T-helper 2 cell treated with Interferon-gamma antibody and Interleukin-4, amounts not matched to agents 5 μg/mL and 100 μg/mL, for 36 hours (primary cell): ENCODE measurements at places on chromosomes 13 and 19.

DNA sequence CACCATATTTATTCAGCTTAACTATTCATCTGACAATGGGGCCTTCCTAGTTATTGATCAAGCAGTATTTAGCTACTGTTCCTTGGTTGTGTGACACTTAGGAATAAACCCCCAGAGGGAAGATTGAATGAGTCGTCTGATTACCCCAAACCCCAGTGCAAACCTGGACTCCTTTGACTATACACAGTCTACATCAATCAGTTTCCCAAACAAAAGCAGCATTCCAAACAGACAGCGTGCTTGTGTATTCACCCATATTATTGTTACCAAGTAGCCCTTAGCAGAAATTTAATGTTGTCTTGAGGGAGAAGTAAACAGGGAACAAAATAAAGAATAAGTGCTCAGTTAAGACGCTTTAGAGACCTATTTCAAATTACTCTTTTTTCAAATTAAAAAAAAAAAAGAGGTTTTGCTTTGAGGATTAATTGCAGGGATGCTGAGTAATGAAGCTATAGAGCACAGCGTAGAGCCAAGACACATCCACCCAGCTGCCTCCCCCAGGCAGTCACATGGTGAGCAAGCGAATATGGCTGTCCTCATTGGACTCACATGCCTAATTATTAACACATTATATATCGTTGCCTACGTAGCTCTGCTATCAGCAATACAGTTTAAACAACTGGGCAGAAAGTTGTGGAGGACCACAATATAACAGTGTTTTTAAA lies 14.7 kb upstream of the B3GLCT start:
- peaks cover 14% of the 10 kb centered on the region for H3K27me3 ChIP-seq
- no peak overlapping the region for H3K4me3 ChIP-seq
- H3K4me1 ChIP-seq: no peaks in the 10 kb centered on the region
- DNase-seq: no peak
- no peak overlapping the region for H3K27ac ChIP-seq
- H3K36me3 ChIP-seq: no peaks in the 10 kb centered on the region

- peaks cover 5% of the 10 kb centered on the region for H3K4me1 ChIP-seq
- peaks cover 14% of the 10 kb centered on the region for H3K27me3 ChIP-seq
- no peak overlapping the region for H3K4me3 ChIP-seq
- no peak overlapping the region for H3K27ac ChIP-seq
- no peak for DNase-seq
Observed at GRCh38 chr13:99103536-99103935, 97.1 kb upstream of the UBAC2 start.

DNA sequence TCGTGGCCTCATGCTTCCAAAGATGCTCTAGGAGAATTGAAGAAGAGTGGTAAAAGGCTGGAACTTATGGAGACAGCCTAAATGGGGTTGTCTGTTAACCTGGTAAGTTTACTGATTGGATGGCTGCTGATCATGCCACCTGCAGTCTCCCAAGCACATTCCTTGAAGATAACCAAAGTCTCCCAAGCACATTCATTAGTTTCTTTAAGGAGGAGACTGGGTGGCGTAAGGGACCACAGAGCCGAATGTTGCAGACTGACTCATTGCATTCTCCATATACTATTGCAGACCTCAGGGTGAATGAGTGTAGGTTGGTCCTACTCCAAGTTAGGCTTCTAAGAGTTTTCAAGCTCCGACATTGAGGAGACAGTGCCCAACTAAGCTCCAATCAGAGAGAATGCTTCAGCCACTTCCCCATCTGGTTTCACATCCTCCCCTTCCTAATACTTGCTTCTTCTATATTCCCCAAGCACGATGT lies at the start of gene IGFL3:
Gene IGFL3, minus strand, starts transcription at position 51 of the 478 bp plus-strand sequence. Its CDS starts 39 bp downstream, at position 12.
- H3K27ac ChIP-seq: no peak within 1 kb of the TSS
- H3K4me3 ChIP-seq: no peak within 1 kb of the TSS
- DNase-seq: no peak

GRCh38 chr19:19403373-19403901 lies 2.0 kb upstream of the GATAD2A start:
- H3K4me3 ChIP-seq: peak overlapping the region; percentile 34
- peaks cover 41% of the 10 kb centered on the region for H3K4me1 ChIP-seq
- no peak for DNase-seq

DNA sequence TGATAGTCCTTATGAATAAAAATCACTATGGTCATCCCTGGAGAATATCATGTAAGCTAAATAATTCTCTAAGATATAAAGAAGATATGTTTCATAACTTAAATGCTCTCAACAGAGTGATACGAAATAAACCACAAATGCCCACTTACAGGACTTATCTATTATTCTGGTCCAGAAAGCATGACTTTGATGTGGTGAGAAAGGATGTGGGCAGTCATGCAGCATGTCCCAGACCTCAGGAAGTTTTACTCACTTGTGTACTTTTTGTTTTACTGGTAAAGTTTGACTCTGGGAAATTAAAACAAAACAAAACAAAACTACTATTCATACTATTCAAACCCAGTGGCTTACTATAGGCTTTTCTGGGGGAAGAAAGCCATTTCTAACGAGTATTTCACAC lies 483.2 kb upstream of the SLITRK6 start:
- no peak overlapping the region for H3K27ac ChIP-seq
- no peak for DNase-seq
- H3K36me3 ChIP-seq: no peaks in the 10 kb centered on the region
- H3K4me3 ChIP-seq: no peak overlapping the region
- no peaks in the 10 kb centered on the region for H3K27me3 ChIP-seq

- H3K36me3 ChIP-seq: peaks cover 74% of the 10 kb centered on the region
- peak overlapping the region; percentile 62 for H3K27ac ChIP-seq
- H3K4me3 ChIP-seq: no peak overlapping the region
- no peaks in the 10 kb centered on the region for H3K27me3 ChIP-seq
- DNase-seq: peak; percentile 83
- peaks cover 2% of the 10 kb centered on the region for H3K4me1 ChIP-seq
Observed at GRCh38 chr19:14405758-14406644, 13.1 kb downstream of the DDX39A start.

GRCh38 chr19:4987692-4988370 lies 18.9 kb downstream of the KDM4B start:
- no peaks in the 10 kb centered on the region for H3K27me3 ChIP-seq
- DNase-seq: no peak
- H3K36me3 ChIP-seq: peaks cover 11% of the 10 kb centered on the region
- H3K27ac ChIP-seq: no peak overlapping the region

- no peaks in the 10 kb centered on the region for H3K36me3 ChIP-seq
Observed at GRCh38 chr19:30596813-30597399, 224.7 kb downstream of the ZNF536 start.

DNA sequence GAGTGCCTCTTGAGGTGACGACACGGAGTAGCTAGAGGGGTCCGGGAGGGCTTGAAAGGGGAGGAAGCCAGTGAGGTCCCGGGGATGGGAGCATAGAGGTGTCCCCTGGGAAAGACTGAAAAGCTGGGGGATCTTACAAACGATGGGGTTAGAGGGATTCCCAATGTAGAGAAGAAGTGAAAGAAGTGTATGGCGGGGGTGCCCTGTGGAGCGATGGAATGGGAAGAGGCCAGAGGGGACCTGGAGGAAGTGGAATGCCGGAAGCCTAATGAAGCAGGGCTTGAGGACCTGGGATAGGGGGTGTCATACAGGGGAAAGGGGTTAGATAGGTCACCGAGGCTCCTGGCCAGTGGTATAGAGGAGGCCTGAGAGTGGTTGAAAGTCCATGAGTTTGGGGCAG lies 580 bp downstream of the AP2A1 start:
- peaks cover 25% of the 10 kb centered on the region for H3K4me1 ChIP-seq
- no peak for DNase-seq
- no peaks in the 10 kb centered on the region for H3K27me3 ChIP-seq

DNA sequence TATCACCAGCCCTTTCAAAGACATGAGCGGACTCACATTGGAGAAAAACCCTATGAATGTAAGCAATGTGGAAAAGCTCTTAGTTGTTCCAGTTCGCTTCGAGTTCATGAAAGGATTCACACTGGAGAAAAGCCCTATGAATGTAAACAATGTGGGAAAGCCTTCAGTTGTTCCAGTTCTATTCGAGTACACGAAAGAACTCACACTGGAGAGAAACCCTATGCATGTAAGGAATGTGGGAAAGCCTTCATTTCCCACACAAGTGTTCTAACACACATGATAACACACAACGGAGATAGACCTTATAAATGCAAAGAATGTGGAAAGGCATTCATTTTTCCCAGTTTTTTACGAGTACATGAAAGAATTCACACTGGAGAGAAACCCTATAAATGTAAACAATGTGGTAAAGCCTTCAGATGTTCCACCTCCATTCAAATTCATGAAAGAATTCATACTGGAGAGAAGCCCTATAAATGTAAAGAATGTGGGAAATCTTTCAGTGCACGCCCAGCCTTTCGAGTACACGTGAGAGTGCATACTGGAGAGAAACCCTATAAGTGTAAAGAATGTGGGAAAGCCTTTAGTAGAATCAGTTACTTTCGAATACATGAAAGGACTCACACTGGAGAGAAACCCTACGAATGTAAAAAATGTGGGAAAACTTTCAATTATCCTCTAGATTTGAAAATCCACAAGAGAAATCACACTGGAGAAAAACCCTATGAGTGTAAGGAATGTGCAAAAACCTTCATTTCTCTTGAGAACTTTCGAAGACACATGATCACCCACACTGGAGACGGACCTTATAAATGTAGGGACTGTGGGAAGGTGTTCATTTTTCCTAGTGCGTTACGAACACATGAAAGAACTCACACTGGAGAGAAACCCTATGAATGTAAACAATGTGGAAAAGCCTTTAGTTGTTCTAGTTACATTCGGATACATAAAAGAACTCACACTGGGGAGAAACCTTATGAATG lies 17.6 kb downstream of the ZNF791 start:
- peaks cover 76% of the 10 kb centered on the region for H3K36me3 ChIP-seq
- no peaks in the 10 kb centered on the region for H3K27me3 ChIP-seq
- DNase-seq: no peak
- H3K27ac ChIP-seq: no peak overlapping the region
- H3K4me3 ChIP-seq: no peak overlapping the region
- H3K4me1 ChIP-seq: no peaks in the 10 kb centered on the region

GRCh38 chr13:21579754-21580316 lies 24.1 kb downstream of the MICU2 start:
- no peaks in the 10 kb centered on the region for H3K27me3 ChIP-seq
- no peak for DNase-seq
- peak overlapping the region; percentile 39 for H3K4me3 ChIP-seq
- peak overlapping the region; percentile 81 for H3K27ac ChIP-seq
- peaks cover 21% of the 10 kb centered on the region for H3K36me3 ChIP-seq

- H3K36me3 ChIP-seq: no peaks in the 10 kb centered on the region
- DNase-seq: no peak
- no peak overlapping the region for H3K27ac ChIP-seq
- peaks cover 2% of the 10 kb centered on the region for H3K4me1 ChIP-seq
Observed at GRCh38 chr13:85544756-85545155, 254.5 kb downstream of the SLITRK6 start.

DNA sequence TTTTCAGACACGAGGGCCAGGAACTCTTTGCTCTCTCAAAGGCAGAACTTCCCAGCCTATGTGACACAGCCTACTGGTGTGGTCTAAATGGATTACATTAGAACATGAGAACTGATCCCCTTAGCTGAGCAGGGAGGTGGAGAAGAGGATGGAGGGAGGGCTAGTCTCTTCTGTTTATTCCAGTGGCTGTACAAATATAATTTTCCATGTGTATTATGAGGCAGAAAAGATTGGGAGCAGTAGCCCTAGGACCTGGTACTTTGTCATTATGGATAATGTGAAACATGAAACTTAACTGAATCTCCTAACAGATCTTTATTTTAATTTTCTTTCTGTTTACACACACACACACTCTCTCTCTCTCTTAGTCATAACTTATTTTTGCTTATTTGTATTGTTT lies 82.1 kb downstream of the WDFY2 start:
- DNase-seq: no peak
- H3K36me3 ChIP-seq: peaks cover 3% of the 10 kb centered on the region
- H3K27me3 ChIP-seq: no peaks in the 10 kb centered on the region
- peaks cover 4% of the 10 kb centered on the region for H3K4me1 ChIP-seq
- no peak overlapping the region for H3K4me3 ChIP-seq

GRCh38 chr13:31049833-31050232 lies 111.9 kb downstream of the HSPH1 start:
- no peaks in the 10 kb centered on the region for H3K36me3 ChIP-seq
- peaks cover 22% of the 10 kb centered on the region for H3K4me1 ChIP-seq
- no peak for DNase-seq
- H3K27me3 ChIP-seq: no peaks in the 10 kb centered on the region
- H3K27ac ChIP-seq: no peak overlapping the region
- no peak overlapping the region for H3K4me3 ChIP-seq

DNA sequence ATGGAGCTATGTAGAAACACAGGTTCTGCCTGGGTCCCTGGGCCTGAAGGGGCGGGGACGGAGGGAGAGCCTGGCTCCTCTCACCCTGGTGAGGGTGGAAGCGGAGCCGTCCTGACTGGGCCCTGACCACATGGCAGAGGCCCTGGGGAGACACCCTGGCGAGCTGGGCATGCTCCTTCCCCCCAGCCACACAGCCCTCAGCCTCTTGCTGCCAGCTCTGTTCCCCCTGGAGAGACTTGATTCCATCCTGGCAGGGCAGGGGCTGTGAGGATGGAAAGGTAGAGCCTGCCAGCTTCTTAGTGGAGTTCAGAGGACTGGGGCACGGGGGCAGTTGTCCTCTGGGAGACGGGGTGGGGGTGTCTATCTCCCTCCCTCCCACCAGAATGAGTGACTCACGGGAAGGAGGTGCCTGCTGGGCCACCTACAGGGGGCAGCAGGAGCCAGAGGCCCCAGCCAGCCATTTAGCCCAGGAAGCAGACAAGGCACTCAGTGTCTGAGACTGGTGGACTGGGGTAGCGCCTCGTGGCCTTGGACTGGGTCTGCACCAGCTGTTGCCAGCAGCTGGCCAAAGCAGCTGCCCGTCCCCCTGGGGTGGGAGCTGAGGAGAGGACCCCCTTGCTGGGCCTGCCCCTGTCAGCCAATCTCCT lies 22.8 kb upstream of the RNF17 start:
- H3K27me3 ChIP-seq: peaks cover 19% of the 10 kb centered on the region
- H3K27ac ChIP-seq: no peak overlapping the region
- H3K36me3 ChIP-seq: no peaks in the 10 kb centered on the region
- no peaks in the 10 kb centered on the region for H3K4me1 ChIP-seq

DNA sequence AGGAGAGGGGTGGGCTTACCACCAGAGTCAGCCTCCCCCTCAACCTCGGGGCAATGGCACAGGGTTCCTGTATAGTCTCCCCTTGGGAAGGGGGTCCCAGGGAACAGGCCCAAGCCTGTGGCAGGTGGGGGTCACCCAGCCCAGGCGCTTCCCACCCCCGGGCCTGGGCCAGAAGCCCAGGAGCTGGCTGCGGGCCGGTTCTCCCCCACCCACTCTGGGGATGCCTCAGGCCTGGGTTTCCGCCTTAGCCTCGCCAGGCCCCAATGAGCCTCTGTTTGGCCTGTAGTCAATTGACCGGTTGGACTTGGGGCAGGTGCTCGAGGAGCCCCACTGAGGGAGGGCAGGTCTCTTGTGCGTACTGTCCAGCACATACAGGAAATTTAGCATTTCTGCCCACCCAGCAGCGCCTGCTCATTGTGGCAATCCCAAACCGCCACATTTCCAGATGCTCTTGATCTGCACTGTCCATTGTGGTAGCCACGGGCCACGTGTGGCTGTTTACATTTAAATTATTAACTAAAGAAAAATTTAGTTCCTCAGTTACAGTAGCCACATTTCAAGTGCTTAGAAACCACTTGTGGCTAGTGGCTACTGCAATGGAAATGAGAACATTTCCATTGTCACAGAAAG lies 9.9 kb downstream of the LYL1 start:
- no peak overlapping the region for H3K27ac ChIP-seq
- peaks cover 2% of the 10 kb centered on the region for H3K36me3 ChIP-seq
- peaks cover 18% of the 10 kb centered on the region for H3K4me1 ChIP-seq
- no peak for DNase-seq
- H3K4me3 ChIP-seq: no peak overlapping the region
